MG63 (cell line): ENCODE measurements at places on chromosomes 12 and 14. TPM values are rescaled to one million over a fixed set of nuclear protein-coding genes. Genes with fewer than 3 reads are reported as not detected.

Gene ENDOU
- not detected in 2 replicates for total RNA-seq

Gene CLEC4D
- not detected in 2 replicates for total RNA-seq

Gene OR4K1
- total RNA-seq, result not detected in 2 replicates

- no peak for DNase-seq
These were observed 48.5 kb downstream of the FGD6 start for GRCh38 chr12:95168746-95169145.

- DNase-seq, result peak; percentile 79
These were observed 62.3 kb upstream of the PTCSC3 start for GRCh38 chr14:36238666-36239363.

DNA sequence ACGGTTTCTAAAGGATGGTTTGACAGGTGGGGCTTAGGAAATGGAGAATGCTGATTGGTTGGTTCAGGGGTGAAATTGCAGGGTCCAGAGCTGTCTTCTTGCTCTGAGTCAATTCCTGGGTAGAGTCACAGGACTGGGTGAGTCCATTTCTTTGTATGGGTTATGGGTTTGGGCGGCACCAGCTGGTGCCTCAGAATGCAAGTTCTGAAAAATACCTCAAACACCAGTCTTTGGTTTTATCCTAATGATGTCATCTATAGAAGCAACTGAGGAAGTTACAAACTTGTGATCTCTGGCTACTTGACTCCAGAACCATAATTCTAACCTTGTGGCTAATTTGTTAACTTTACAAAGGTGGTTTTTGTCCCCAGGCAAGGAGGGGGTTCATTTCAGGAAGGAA, 47.6 kb upstream of the EIF5 start:
- no peak for DNase-seq

GRCh38 chr14:48983351-48983888, 602.8 kb downstream of the RPS29 start:
- no peak for DNase-seq

DNA sequence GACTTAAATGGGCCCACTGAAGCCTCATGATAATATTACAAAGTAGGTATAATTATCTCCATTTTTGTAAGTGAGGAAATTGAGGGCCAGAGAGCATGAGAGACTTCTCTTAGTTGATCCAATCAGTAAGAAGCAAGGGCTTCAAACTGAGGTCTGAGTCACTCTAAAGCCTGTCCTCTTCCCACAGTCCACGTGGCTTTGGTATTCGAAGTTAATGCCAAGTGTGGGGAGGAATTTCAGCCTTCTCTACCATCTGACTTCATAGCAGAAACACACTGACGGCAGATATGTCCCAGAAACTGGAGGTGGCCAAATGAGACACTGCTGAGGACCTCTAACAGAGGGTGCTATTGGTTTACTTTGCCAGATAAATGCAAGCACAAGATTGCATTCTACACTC, 114.4 kb upstream of the OVCH1 start:
- DNase-seq, result peak; percentile 49
